ENCODE measurements at places on chromosomes 2 and 18. TPM values are rescaled to one million over a fixed set of nuclear protein-coding genes. Genes with fewer than 3 reads are reported as not detected.

RND3 gene
- 44.2 TPM for total RNA-seq

TCF23 gene
- total RNA-seq = not detected

SERPINB4 gene
- total RNA-seq = 0.07 TPM

C1QL2 gene
- 0.29 TPM for total RNA-seq

COLEC11 gene
- total RNA-seq = 0.63 TPM

EFR3B gene
- 12.3 TPM for total RNA-seq

GBX2 gene
- 3.0 TPM for total RNA-seq

CPS1 gene
- 10.4 TPM for total RNA-seq

MYO7B gene
- total RNA-seq = 0.29 TPM

TXNDC2 gene
- total RNA-seq = 0.08 TPM

NR4A2 gene
- 2.0 TPM for total RNA-seq

MEP1B gene
- total RNA-seq = 0.05 TPM

SH3RF3 gene
- total RNA-seq = 0.50 TPM

IWS1 gene
- total RNA-seq = 40.5 TPM

GRB14 gene
- 6.2 TPM for total RNA-seq

MAPRE3 gene
- 11.0 TPM for total RNA-seq

RPRM gene
- total RNA-seq = not detected

PSMA8 gene
- total RNA-seq = not detected

L3MBTL4 gene
- not detected for total RNA-seq

NRP2 gene
- total RNA-seq = 91.7 TPM

CYRIA gene
- total RNA-seq = 0.27 TPM

CCDC68 gene
- total RNA-seq = 2.7 TPM

OSGEPL1 gene
- total RNA-seq = 3.7 TPM

SIX3 gene
- total RNA-seq = 0.39 TPM

REG1B gene
- not detected for total RNA-seq

UGT1A8 gene
- total RNA-seq = 0.07 TPM

CHST10 gene
- total RNA-seq = 14.6 TPM

NDC80 gene
- 9.1 TPM for total RNA-seq

DCC gene
- total RNA-seq = not detected

MOCOS gene
- total RNA-seq = 4.4 TPM

TAF4B gene
- total RNA-seq = 4.8 TPM

ALMS1 gene
- 8.0 TPM for total RNA-seq

Measured in A549 treated with GW870086 at 1 μM for 4 hours (cell line).